ENCODE measurements at places on chromosomes 4 and X.
A peak's percentile ranks its signal among the peaks of the same experiment; 100 is the strongest.

DNA sequence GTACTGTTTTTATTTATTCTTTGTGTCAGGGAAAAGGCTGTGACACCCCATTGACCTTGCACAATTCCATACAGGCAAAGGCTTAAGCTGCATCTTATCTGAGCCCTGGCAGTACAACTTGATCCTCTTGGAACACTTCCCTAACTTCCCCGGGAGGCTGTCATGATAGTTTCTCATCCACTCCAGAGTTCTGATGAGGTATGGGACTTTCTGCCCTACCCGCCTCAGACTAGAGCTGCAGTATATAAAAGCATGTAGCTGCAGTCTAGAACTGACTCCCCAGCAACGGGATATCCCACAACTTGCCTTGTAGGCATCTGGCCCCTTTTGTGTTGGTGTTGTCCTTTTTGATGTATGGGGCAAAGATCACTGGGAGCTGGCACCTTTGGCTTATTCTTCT lies 72.7 kb downstream of the FNIP2 start:
- DNase-seq = no peak

GRCh38 chrX:150775569-150776350 lies 82.6 kb downstream of the MTMR1 start:
- DNase-seq = no peak

DNA sequence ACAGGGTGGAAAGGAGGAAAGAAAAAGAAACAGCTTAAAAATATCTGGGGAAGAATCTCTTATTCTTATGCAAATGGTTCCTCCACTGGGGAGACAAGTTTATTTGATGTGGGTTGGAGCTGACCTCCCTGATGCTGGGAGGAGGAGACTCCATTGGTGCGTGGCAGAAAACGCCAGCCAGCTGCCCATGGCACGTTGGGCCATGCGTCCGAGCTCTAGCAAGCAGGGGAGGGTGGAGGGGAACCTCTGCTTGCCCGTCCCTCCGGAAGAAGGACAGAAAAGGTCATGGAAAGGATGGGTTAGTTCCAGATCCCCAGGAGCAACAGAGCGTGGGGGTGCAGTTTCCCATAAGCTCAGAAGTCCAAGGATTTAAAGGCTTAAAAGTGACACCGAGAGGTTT lies 210.4 kb downstream of the KLHL4 start:
- DNase-seq = no peak

GRCh38 chrX:10741550-10741949 lies 121.2 kb upstream of the MID1 start:
- DNase-seq = no peak

GRCh38 chr4:179182741-179183140 lies 1740.5 kb upstream of the AGA start:
- no peak for DNase-seq

GRCh38 chrX:112800971-112801775 lies 39.5 kb downstream of the AMOT start:
- no peak for DNase-seq

GRCh38 chr4:82983444-82983843 lies 27.2 kb downstream of the LIN54 start:
- no peak for DNase-seq

- DNase-seq = no peak
These were observed 231.6 kb downstream of the RAPGEF2 start for GRCh38 chr4:159334461-159334860.

DNA sequence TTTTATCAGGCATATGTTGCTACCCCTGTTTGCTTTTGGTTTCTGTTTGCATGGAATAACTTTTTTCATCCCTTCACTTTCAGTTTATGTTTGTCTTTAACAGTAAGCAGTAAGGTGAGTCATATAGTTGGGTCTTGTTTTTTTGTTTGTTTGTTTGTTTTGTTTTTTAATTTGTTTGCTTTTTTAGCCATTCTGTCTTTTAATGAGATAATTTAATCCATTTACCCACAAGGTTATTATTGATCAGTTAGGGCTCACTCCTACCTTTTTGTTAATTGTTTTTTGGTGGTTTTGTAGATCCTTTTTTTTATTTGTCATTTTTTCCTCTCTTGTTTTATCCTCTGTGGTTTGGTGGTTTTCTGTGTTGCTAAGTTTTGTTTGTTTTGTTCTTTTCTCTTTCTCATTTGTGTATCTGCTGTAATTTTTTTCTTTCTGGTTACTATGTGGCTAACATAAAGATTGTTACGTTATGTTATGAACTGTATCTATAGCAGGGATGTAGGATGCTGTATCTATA lies 379.5 kb upstream of the MAD2L1 start:
- no peak for DNase-seq

DNA sequence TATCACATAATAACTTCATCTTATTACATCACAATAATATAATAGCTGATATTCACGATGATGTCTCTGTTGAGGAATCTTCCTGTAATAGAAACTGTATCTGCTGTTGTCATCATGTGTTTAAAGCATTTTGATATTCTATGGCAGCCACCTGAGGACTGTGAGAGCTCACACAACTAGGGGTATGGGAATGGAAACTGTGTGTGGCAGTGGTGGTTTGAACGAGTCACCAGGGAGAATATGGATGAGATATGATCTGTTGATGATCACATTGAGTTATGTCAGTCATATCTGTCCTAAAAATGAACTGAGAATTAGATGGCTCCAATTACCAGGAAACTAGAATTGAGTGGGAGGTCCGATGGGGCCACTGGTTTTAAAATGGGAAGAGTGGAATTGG lies 169.6 kb downstream of the MID1IP1 start:
- no peak for DNase-seq

- no peak for DNase-seq
These were observed 189.6 kb upstream of the NHS start for GRCh38 chrX:17185431-17185830.

GRCh38 chr4:17153572-17153971 lies 255.1 kb upstream of the LDB2 start:
- no peak for DNase-seq

GRCh38 chr4:12110627-12111026 lies 681.9 kb upstream of the HS3ST1 start:
- no peak for DNase-seq

DNA sequence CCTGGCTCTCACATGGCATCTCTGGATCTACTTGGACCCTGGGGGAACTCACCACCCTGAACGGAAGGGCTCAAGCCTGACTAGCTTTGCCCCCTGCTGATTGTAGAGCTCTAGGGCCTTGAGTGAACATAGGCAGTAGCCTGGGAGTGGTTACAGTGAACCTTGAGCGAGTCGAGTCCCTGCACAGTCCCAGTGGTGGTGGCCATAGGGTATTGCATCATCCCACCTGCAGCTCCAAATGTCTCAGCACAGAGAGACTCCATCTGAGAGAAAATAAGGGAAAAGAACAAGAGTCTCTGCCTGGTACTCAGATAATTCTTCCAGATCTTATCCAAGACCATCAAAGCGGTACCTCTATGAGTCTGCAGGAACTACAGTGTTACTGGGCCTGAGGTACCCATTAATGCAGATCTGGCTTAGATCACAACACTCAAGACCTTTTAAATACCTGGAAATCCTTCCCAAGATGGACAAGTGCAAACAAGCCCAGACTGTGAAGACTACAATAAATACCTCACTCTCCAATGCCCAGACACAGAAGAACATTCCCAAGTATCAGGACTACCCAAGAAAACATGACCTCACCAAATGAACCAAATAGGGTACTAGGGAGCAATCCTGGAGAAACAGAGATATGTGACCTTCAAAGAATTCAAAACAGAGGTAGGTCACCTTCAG lies 167.5 kb upstream of the TET2 start:
- no peak for DNase-seq

GRCh38 chrX:74343343-74344279 lies 39.6 kb downstream of the ZCCHC13 start:
- peak; percentile 5 for DNase-seq

DNA sequence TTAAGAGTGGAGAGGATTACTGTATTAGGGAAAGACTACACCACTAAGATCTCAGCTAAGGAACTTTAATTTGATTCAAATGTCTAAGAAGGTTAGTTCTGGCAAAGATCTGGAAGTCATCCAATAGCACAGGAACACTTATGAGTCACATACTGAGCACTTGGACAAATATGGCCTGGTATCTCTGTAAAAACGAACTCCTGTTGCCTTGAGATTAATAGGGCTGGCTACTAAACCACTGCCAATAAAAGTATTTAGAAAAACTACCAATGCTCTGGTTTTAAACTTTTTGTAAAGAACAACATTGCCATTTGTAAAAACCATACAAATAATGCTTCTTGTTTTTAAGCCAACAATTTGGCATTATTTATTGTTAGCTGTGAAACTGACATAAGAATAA lies 70.5 kb downstream of the SEC24D start:
- DNase-seq = no peak

GRCh38 chrX:144040793-144041192 lies 156.9 kb downstream of the UBE2NL start:
- no peak for DNase-seq

- DNase-seq = no peak
These were observed 4.5 kb upstream of the SETD7 start for GRCh38 chr4:139560406-139561104.

DNA sequence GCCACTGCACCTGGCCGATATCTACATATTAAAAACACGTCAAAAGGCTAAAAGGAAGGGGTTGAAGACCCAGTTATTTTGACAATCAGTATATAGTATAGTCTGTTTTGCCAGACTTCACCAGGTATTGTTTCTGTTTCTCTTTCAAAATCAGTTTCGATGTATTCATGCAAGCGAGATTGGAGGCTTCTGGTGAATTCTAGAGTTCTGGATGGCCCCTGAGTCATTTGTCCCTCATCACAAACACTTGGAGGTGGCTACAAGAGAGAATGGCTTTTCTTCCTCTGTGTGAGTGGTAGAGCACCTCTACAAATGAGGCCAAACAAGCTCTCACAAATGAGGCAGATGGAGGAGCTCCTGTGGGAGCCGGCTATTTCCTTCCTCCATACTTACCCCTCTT lies 68.6 kb upstream of the ADGRG2 start:
- DNase-seq = no peak

GRCh38 chr4:41143311-41144039 lies 70.9 kb downstream of the APBB2 start:
- DNase-seq = no peak

DNA sequence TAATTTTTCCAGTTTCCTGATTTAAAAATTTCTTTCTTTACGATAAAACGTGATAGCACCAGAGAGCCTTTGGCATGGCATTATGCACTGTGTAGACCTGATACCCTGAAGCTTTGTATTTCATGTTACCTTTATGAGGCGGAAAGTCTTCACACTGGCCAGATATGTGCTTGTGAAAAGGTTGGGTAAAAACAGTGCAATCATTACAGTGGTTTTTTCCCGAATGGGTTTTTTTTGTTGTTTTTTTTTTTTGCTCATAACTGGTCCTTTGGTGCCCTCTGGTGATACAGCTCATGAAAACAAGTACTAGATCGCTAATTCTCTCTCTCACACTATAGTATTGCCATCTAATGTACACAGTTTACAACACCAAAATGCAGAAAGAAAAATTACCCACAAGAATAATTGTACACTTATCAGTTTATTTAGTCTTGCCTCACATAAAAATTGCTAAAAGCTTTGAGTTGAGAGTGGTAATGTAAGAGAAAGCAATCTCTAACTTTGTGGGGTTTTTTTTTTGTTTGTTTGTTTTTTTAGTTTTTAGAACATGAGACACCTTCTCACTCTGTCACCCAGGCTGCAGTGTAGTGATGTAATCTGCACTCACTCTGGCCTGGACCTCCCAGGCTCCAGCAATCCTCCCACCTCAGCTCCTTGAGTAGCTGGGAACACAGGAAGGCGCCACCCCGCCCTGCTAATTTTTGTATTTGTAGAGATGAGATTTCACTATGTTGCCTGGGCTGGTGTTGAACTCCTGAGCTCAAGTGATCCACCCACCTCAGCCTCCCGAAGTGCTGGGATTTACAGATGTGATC lies 21.3 kb downstream of the SPCS3 start:
- no peak for DNase-seq

GRCh38 chr4:54540931-54541330 lies 116.8 kb upstream of the KIT start:
- DNase-seq = no peak

GRCh38 chr4:17968721-17969120 lies 52.8 kb downstream of the LCORL start:
- DNase-seq = no peak

Measured in stimulated activated CD4-positive, alpha-beta T cell treated with anti-CD3 and anti-CD28 coated beads, Interleukin-15, amount 100 ng/mL, for 1 hour (primary cell).